Psoas muscle (tissue), 8 donors: ENCODE measurements at places on chromosomes 5 and 9. TPM values are rescaled to one million over a fixed set of nuclear protein-coding genes. Genes with fewer than 3 reads are reported as not detected.

OCLN gene
- 0.14 TPM for polyA plus RNA-seq

GRCh38 chr5:40027400-40027799 lies 602.6 kb upstream of the DAB2 start:
- H3K27ac ChIP-seq, result no peak overlapping the region
- no peak overlapping the region for H3K4me3 ChIP-seq
- no peaks in the 10 kb centered on the region for H3K4me1 ChIP-seq
- H3K27me3 ChIP-seq, result no peaks in the 10 kb centered on the region

DNA sequence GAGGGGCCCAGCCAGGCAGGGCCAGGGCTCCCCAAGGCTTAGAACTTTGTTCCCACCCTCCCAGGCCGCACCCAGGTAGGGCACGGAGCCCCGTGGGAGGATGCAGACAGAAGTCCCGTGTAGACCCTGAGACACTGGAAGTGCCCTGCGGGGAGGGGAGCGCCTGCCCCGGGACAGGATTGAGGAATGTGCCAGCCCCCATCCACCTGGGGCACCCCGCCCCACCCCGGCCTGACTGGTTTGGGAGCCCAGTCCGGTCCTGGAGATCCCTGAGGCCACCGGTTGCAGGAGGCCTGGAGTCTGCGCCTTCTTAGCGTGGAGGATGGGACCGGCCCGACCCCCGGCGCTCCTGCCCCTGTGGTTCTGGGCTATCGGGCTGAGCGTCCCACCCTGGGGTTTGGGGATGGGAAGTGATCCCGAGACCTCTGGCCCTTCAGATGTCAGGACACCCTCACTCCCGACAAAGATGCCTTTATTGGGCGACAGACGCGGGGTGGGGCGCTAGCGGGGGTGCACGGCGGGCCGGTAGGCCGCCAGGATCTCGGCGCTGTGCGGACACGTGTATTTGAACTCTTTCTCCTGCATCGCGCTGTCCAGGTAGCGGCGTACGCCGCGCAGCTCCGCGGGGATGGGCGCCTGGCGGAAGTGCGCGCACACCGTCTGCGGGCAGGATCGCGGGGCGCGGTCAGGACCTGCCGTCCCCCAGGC lies 2.0 kb downstream of the CLIC3 start:
- H3K4me3 ChIP-seq, result no peak overlapping the region
- H3K4me1 ChIP-seq, result peaks cover 10% of the 10 kb centered on the region
- no peaks in the 10 kb centered on the region for H3K27me3 ChIP-seq
- H3K36me3 ChIP-seq, result no peaks in the 10 kb centered on the region
- DNase-seq, result no peak
- H3K27ac ChIP-seq, result no peak overlapping the region

DNA sequence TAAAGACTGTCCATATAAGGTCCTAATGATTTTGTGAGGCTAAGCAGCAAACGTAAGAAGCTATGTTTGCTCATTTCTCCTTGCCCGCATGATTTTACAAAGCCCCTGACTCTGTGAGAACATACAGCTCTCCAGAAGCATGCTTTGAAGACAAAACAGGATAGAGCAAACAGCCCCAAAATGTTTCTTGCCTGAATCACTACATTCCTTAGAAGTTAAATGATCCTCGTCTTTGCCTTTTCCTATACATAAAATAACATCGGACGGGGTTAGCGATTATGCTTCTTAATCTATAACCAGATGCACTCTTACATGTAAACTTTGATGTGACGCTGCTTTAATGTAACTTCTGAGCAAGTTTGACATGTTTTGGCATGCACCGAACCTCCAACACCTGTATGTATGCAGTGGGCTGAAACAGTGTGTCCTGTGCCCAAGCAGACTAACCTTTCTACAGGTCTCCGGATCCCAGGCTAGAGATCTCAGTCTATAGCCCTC lies 353.7 kb downstream of the CETN3 start:
- H3K36me3 ChIP-seq, result no peaks in the 10 kb centered on the region
- H3K4me3 ChIP-seq, result no peak overlapping the region
- DNase-seq, result no peak
- H3K4me1 ChIP-seq, result no peaks in the 10 kb centered on the region
- no peaks in the 10 kb centered on the region for H3K27me3 ChIP-seq

DNA sequence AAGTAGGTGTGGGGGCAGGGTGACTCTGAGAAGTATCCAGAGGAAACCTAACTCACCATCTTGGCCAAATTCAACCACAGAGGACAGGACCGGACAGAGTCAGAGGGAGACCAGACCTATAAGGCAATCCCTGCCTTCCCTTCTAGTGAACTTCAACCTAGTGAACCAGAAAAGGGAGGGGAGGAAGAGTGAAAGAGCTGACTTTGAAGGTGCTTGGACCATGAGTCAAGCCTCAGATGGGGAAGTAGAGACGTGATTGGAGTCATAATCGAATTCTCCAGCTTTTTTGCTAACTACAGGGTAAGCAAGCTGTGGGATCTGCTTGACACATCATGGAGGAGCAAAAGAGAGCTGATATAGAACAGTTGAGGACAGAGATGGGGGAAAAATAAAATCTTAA lies 18.8 kb upstream of the KIF2A start:
- no peak for DNase-seq
- no peaks in the 10 kb centered on the region for H3K27me3 ChIP-seq
- no peaks in the 10 kb centered on the region for H3K36me3 ChIP-seq
- H3K4me3 ChIP-seq, result no peak overlapping the region

SH2D3C gene
- polyA plus RNA-seq, result 10.0 TPM

- no peak overlapping the region for H3K27ac ChIP-seq
- DNase-seq, result no peak
- H3K27me3 ChIP-seq, result no peaks in the 10 kb centered on the region
- H3K36me3 ChIP-seq, result no peaks in the 10 kb centered on the region
Observed at GRCh38 chr5:40853632-40854192, 12.5 kb downstream of the CARD6 start.

DNA sequence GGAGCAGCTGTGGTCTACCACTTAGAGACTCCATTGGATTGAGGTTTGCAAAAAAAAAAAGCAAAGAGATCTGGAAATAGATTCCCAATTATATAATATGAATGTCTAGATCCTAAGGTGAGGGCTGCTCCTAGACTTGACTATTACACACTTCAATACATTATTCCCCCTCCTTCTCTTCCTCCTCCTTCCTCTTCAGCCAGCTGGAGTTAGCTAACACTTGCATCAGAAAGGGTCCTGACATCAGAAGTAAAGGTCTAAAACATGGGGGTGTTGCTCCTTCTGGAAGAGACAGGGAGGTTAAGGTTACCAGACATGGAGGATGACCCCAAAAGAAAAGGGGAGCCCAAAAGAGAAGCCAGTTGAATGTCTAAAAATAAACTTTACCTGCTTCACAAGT lies 12.9 kb upstream of the NR3C1 start:
- no peaks in the 10 kb centered on the region for H3K27me3 ChIP-seq
- peaks cover 4% of the 10 kb centered on the region for H3K4me1 ChIP-seq
- H3K36me3 ChIP-seq, result no peaks in the 10 kb centered on the region
- H3K27ac ChIP-seq, result no peak overlapping the region
- DNase-seq, result no peak

GRCh38 chr9:74322661-74323314 lies 174.3 kb upstream of the RORB start:
- no peak overlapping the region for H3K27ac ChIP-seq
- H3K36me3 ChIP-seq, result no peaks in the 10 kb centered on the region
- no peak for DNase-seq
- H3K4me1 ChIP-seq, result no peaks in the 10 kb centered on the region

CLPTM1L gene
- 92.4 TPM for polyA plus RNA-seq
